ELF-1 (cell line): ENCODE measurements at places on chromosomes 6 and 20.

DNA sequence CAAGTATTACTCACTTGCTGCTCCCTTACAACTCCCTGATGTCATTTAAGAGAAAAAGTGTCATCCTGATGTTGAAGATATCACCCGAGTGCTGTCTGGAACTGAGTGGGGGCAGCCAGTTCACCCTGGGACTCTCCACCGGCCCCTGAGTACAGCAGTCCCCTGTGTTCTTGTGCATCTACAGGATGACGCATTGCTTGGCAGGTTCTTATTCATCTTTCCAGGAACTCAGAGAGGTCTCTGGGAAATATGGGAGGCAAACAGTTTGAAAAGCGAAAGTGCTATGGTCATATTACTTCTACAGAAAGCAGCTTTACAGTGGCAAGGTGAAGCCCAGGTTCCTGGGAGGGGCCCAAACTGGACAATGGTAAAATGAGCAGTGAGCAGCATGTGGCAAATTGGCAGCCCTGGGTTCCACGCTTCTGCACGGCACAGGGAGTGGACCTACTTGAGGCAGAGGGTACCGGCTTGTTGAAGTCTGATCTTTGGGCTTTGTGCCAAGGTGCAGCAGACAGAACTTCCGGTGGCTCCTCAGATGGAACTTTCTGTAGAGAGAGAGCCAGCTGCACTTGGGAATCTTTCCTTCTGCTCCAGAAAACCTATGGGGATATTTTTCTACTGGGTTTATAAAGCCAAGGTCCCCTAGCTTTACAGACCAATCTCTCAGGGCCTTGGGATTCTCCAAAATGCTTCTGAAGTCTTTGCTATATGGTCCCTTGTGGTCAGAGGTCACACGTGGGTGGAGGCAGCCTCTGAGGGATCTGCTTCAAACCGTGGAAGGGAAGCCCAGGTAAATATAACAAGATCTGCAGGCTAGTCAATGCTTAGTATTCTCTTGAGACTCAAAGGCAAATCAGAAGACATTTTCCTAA, 128.3 kb downstream of the MAP3K7 start:
- no peak for DNase-seq

DNA sequence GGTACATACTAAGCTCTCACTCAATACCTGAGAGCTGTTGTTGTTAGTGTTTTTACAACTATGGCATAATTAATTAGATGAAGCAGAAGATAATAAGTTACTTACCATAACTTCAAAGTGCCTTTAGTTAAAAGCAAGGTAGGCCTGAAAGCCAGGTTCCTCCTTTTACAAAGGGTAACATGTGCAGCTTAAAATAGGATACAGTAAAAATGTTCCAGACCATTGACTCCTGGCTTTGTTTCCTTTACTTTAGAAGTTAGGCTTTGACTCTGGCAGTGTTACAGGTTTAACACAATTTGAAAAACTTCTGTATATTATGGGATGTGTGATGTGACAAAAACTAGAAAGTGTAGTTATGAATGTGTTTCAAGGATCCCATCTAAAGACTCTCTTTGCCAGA, 522.5 kb downstream of the EPM2A start:
- no peak for DNase-seq

- peak; percentile 59 for DNase-seq
These were observed 873.0 kb downstream of the KIF16B start for GRCh38 chr20:15700147-15700765.

- DNase-seq, result no peak
These were observed 13.1 kb downstream of the CDK5RAP1 start for GRCh38 chr20:33388268-33388667.

GRCh38 chr20:62616728-62617621, 25.3 kb upstream of the SLCO4A1 start:
- peak; percentile 80 for DNase-seq

- DNase-seq, result no peak
These were observed 123.9 kb upstream of the NXT1 start for GRCh38 chr20:23226612-23227265.

- no peak for DNase-seq
These were observed 613 bp upstream of the DLL1 start for GRCh38 chr6:170291271-170292110.

DNA sequence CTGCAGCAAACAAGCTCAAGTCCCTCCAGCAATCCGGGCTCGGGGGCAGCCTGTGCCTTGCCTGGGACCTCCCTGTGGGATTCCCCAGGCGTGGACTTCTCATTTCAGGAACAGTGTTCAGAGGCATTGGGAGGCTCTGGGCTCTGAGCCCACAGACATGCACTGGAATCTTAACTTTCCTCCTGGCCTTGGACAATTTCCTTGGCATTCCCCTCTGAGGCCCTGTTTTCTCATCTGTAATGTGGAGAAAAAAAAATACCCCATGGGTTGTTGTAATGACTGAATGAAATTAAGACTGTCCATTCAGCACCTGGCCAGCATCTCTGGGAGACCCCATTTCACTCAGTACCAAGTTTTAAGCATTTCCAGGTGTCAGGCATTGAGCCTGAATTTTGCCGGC, 17.6 kb downstream of the BPIFB4 start:
- no peak for DNase-seq

DNA sequence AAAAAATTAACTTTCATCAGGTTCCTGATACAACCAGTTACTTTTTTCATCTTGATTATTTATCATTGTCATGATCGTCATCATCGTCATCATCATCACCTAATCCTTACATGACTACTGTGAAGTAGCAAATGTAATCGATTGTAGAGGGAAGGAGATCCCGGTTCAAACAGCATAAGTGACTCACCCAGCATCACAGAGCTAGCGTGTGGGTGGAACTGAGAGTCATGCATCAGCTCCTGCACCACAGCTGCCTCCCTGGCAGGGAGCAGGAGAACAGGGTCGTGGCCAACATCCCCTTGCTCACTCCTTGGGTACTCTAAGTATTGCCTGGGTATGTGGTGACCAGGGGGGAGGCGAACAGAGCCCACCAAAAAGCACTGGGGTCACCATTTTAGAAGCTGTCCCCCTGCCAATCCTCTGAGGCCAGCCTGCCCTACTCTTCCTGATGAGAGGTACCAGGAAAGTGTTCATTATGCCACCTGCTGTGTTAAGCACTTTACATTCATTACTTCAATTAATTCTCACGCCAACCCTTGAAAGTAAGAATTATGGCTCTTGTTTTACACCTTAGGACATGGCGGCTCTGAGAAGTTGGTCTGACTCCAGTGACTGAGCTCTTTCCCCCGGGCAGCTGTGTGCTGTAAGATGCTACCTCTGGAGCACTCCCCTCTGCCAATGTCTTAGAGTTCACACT, 425.2 kb downstream of the CD83 start:
- DNase-seq, result no peak

- no peak for DNase-seq
These were observed 141.7 kb upstream of the RPS6KA2 start for GRCh38 chr6:166768761-166769160.
